KG1 (cell line): ENCODE measurements at places on chromosomes 3 and 15.

- peak; percentile 0 for DNase-seq
Observed at GRCh38 chr3:78741066-78741645, 1026.6 kb downstream of the ROBO1 start.

DNA sequence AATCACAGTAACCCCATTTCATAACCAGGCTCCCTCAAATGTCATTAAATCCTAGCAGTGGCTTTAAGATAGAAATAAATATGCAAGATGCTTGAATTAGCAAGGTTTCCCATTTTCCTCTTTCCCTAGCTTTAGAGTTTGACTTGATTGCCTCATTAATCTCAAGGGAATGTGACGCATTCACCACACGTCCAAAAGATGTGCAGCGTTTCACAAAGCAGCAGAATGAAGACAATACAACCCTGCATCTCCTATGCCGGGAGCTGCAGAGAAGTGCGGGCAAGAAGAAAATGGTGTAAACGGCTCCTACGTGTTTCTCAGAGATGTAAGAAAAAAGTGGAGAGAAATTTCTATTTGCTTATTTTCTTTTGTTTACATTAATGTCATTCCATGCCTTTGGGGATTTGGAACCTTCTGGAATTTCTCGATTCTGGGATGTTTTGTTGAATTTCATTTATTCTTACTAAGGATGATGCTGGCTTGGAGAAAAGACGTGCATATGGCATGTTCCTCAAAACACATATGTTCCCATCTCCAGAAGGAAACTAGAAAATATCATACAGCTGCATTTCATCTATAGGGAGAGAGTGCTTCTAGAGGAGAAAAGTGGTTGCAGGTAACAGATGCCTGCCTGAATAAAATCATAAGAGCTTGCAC, 27.8 kb upstream of the FRMD4B start:
- DNase-seq = no peak

- DNase-seq = no peak
Observed at GRCh38 chr3:165523801-165524200, 313.4 kb downstream of the BCHE start.

GRCh38 chr3:108441071-108441507, 69.3 kb downstream of the MYH15 start:
- DNase-seq = no peak

- no peak for DNase-seq
Observed at GRCh38 chr3:54086652-54087405, 35.5 kb upstream of the CACNA2D3 start.

DNA sequence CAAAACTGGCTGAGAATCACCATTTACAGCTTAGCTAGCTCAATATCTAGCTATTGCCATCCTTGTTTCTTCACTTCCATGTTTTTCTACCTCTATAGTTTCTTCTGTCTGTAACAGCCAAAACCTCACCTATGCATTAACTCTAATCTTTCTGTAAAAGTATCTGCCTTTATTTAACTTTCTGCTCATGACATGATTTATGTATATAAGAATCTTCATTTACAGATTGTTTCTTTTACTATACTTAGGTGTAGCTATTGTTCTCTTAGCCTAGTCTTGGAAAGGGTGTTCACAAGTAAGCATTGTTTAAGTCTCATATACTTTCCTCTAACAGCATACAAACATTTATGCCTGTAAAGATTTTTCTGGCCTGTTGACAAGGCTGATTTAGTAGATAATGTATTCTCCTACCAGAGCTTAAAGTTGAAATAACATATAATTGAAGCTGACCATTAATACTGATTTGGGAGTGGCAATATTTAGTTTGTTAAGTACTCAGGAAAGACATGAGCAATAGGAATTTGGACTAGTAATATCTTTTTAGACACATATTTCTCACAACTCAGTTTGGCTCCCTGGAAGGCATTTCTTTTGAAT, 9.4 kb downstream of the FILIP1L start:
- DNase-seq = no peak

- peak; percentile 33 for DNase-seq
Observed at GRCh38 chr15:68252925-68253534, 23.5 kb upstream of the CLN6 start.

DNA sequence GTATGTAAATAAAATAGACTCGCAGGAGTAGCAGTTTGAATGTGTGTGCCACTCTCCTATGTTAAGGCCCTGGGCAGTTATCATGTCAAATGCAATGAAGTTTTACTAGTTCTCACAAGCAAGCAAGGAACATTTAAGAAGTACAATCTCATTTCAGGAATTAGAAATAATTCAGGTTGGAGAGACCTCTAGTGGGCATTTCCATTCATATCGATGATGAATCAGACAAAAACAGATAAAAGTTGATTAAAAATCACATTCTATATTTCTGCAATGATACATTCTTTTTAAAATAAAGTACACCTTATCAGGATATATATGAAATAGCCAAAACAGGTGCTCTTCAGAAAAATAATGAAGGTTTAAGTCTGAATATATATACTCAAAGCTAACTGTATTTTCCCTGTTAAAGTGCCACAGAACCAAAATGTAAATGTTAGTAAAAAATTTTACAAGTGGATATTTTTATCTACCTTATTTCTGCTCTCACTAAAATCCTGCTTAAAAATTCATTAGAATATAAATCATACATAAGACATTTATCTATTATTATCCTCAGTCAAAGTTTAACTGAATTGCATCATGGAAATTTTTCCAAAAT, 492.4 kb upstream of the FRG2C start:
- no peak for DNase-seq

DNA sequence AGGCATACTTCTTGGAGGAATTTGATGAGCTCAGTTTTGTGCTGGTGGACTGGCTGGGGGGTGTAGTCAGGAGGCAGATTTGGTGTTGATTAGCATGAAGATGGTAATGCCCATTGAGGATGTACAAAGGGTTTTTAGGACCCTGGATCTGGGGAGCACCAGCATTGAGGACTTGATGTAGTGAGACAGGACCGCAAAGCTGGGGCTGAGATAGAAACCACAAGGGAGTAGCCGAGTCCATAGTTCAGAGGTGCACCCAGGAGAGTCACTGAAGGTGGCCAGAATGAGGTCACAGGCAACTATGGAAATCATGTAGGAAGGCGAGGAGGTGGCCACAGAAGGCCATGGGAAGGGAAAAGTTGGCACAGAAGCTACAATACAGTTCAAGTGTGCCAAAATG, 2.7 kb upstream of the CDC25A start:
- no peak for DNase-seq

DNA sequence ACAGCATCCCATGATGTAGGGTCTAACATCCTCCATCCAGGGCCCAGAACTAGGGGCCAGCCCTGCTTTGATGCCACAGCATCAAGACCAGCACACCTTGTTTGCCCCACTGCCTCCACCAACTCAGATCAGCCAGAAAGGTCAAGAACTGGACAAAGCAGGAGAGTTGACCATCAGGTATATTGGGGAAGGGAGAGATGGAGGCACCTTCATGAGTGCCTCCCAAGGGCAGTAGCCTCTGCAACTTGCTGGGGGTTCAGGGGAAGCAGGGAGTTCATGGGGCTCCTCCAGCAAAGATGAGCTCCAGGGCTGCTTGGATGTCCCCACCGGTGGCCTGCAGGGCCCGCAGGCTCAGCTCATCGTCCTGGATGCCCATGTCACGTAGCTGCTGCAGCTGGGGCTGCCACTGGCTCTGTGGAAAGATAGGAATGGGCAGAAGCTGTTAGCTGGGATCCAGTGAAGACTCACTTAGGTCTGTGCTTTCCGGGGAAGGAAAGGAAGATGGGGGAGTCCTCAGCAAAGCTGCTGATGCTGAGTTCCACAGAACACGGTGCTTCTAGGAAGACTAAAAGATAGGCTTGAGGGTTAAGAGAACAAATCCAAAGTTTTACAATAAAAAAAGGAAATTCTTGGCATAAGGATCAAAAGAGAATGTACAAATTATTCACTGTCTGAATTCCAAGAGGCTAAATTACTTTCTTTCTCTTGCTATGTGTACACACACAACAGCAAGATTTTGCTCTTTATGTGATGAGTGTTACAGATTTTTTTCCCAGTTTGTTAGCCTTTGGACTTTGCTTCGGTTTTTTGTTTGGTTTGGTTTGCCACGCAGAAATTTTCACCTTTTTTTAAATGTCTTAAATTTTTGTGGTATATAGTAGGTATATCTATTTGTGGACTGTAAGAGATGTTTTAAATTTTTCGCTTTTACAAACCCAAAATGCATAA, 12.3 kb upstream of the SEMA7A start:
- no peak for DNase-seq

GRCh38 chr3:16031434-16031833, 143.0 kb upstream of the GALNT15 start:
- DNase-seq = no peak

DNA sequence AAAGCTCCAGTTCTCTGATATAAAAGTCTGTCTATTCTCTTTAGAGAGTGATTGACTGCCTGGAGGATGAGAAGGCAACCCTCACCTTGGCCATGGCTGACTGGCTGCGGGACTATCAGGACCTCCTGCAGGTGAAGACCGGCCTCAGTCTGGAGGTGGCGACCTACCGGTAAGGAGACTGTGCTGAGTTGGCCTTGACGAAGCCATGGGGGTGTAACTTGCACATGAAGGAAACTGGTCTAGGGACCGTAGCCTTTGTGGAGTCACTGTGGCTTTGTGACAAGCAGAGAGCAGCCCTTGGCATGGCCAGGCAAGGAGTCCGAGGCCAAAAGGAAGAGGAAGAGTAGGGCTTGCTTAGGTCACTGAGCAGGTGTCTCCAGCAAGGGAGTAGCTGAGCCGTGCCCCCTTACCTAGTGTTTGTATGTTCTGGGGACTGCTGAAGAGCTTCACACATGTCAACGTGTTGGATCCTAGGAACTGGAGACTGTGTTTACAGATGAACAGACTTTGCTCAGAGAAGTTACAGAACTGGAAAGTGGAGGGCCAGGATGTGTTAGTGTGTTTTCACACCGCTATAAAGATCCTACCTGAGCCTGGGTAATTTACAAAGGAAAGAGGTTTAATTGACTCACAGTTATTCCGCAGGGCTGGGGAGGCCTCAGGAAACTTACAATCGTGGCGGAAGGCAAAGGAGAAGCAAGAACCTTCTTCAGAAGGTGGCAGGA, 8.8 kb downstream of the SYNM start:
- DNase-seq = no peak

- no peak for DNase-seq
Observed at GRCh38 chr3:35335703-35336102, 303.6 kb upstream of the ARPP21 start.

- no peak for DNase-seq
Observed at GRCh38 chr3:43344520-43344919, 58.2 kb downstream of the SNRK start.

DNA sequence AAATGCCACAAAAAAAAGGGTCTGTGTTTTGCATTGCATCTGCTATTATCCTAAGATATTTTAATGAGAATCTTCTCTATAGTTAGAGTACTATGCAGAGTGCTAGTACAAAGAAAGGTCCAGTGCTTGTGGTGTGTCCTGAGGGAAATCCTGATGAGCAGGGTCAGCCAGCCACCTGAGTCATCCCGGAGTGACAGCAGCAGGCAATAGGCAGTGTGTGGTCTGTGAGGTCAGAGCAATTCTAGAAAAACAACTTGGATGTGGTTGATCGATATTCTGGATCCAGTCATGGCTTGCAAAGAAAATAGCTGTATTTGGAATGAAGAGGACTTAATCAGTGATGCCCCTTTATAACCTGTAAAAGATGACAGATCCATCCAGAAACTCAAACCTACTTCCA, 119.2 kb downstream of the CTNNB1 start:
- DNase-seq = no peak

DNA sequence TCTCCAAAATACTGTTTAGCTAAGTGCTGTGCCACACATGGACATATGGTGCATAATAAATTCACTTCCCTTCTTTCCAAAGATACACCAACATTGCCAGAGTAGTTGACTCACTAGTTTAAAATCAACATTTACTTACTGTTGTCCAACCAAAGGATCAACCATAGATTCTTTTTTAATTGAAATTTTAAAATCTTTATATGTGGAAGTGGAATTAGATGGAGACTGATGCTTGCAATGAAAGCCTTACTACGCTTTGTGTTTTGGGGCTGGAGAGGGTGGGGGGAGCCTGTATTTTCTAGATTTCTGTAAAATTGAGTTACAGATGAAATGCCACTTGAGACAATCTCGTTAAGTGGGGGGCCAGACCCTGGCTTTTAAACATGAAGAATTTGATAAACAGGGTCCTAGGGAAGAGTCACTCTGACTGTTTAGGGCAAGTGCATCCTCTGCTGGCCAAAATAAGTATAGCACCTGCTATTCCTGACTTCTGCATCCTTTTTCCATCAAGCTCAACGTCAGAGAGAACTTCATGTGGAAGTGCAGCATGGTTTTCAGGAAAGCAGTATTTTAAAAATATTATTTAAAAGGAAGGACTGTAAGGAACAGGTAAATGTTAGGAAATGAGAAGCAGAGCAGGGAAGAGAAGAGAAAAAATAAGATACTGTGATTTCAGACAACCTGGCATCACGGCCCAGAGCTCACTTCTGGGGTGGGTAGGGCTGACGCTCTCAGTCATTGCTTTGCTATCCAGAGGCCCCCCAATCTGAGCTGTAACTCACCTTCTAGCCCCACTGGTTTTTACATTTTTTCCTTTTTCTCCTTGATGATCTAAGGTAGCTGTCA, 76.7 kb downstream of the BOC start:
- DNase-seq = peak; percentile 33

GRCh38 chr15:57401546-57401945, 25.2 kb downstream of the CGNL1 start:
- no peak for DNase-seq

- no peak for DNase-seq
Observed at GRCh38 chr3:180626844-180627243, 24.9 kb downstream of the TTC14 start.

GRCh38 chr3:9828801-9829755, 14.7 kb downstream of the RPUSD3 start:
- no peak for DNase-seq

- peak; percentile 17 for DNase-seq
Observed at GRCh38 chr3:183988216-183988790, 29.4 kb downstream of the ABCC5 start.

- DNase-seq = no peak
Observed at GRCh38 chr15:37034835-37035748, 65.3 kb downstream of the MEIS2 start.

DNA sequence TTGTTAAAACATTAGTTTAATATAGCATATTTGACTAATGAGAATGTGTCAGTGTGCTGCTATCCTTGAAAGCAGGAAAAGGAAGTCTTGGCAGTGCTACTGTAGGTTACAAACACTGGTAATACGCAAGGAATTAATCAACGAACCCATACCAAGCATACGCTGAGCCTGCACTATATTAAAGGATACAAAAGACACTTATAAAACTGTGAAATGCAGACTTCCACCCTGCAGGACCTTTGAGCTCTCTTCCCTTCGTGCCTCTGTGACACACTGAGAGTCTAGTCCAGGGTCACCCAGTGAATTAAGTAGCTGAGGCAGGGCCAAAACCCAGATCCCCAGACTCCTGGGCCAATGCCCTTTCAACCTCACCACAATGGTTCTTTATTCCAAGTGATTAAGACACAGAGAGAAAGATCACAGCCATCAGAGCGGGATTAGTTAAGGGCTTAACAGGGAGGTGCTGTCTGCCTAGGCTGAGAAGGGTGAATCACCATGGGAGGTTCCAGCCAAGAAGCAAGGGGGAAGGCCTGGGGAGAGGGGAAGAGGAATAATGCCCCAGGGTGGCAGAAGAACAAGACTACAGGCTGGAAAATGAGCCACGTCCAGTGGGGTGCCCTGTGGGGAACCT, 6.8 kb downstream of the ANXA2 start:
- DNase-seq = no peak

- no peak for DNase-seq
Observed at GRCh38 chr3:157752956-157753786, 250.0 kb upstream of the VEPH1 start.
